ENCODE measurements at places on chromosomes 6 and 20.

DNA sequence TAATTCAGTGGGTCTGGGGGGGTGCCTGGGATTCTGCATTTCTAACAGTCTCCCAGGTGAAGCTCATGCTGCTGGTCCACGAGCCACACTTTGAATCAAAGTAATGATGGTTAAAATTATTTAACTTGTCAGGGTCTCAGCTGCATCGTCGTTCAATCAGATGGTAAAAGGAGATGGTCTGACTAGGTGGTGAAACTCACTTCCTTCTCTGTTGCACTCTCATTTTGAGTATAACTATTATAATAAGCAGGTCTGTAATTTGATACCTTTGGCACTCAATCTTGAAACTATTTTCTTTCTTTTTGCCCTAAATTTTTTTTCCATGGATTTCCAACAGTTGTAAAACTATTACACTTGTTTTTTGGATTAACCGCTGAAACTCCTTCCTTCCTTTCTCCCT lies 292.5 kb downstream of the FARS2 start:
- DNase-seq, result no peak

GRCh38 chr20:37871751-37872150 lies 31.2 kb upstream of the VSTM2L start:
- DNase-seq, result no peak

- no peak for DNase-seq
Measured at GRCh38 chr6:130043344-130043743, 25.0 kb downstream of the L3MBTL3 start.

GRCh38 chr6:97110626-97111025 lies 172.4 kb downstream of the MMS22L start:
- no peak for DNase-seq

GRCh38 chr6:169239181-169239580 lies 14.5 kb downstream of the THBS2 start:
- DNase-seq, result no peak

- no peak for DNase-seq
Measured at GRCh38 chr20:49513009-49513408, 30.5 kb upstream of the KCNB1 start.

GRCh38 chr6:110158479-110158878 lies 21.0 kb downstream of the WASF1 start:
- no peak for DNase-seq

GRCh38 chr6:4449409-4449808 lies 314.0 kb upstream of the ECI2 start:
- no peak for DNase-seq

GRCh38 chr6:136404627-136405419 lies 115.2 kb upstream of the BCLAF1 start:
- DNase-seq, result no peak

GRCh38 chr20:62339647-62340062 lies 27.5 kb downstream of the LAMA5 start:
- DNase-seq, result no peak

DNA sequence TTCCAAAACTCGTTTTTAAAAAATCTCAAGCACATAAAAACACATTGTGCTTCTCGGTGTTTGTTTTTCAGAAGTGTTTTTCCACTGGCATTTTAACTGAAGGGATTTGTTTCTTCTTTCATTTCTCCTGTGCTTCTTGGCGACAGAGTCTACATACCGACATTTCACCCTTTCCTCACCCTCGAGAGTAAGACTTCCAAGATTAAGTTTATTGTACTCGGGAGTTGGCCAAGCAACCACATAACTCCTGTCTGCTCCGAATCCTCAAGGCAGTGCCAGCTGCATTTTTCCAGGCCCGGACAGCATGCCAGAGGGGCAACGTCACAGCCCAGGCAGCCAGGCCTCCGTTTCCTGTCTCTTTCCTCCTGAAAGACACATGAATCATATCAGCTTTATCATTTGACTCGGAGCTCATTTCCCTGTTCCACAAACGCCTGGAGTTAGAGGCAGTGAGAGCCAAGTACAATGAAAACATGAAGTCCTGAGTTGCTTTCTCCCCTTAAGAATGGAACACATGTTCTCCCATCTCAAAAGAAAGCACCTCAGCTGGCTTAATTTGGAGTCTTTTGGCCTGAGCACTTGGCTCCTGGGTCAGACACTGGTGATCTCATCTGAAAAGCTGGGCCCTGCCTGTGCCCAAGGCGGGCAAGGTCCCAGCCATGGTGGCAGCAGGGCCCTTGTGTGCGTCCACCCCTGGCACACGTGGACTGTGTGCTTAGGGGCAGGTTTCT lies 23.2 kb upstream of the FAM50B start:
- no peak for DNase-seq

DNA sequence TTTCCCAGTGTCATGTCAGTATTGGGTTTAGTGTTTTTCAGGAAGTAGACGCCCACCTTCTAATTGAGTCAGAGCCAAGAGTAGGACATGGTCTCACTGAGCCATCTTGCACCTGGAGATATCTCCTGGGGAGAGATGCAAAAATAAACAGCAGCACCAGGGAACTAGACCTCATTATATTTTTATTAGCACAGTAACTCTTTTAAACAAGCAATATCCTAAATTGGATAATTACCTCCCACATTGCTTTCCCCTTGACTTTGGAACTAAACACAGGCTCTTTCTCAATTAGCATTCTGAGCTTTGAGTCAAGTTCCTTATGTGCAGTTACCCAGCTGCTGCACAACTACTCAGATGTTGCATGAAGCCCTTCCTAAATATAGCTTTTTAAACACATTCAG lies 175.4 kb downstream of the IBTK start:
- DNase-seq, result no peak

- no peak for DNase-seq
Measured at GRCh38 chr20:40925829-40926510, 102.7 kb upstream of the TOP1 start.

- no peak for DNase-seq
Measured at GRCh38 chr6:13725052-13725451, 13.4 kb upstream of the RANBP9 start.

DNA sequence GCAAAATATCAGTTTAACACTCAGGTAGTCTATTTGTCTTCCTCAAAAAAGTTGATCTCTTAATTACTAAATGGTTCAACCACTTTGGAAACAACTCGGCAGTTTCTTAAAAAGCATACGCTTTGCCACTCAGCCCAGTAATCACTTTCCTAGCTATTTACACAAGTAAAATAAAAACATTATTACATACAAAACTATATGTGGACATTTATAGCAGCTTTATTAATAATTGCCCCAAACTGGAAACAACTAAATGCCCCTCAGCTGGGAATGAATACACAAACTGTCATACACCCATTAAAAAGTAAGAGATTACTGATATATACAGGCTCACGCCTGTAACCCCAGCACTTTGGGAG lies 7.4 kb downstream of the EEF1A1 start:
- no peak for DNase-seq

GRCh38 chr6:79742030-79742429 lies 110.9 kb downstream of the SH3BGRL2 start:
- no peak for DNase-seq

DNA sequence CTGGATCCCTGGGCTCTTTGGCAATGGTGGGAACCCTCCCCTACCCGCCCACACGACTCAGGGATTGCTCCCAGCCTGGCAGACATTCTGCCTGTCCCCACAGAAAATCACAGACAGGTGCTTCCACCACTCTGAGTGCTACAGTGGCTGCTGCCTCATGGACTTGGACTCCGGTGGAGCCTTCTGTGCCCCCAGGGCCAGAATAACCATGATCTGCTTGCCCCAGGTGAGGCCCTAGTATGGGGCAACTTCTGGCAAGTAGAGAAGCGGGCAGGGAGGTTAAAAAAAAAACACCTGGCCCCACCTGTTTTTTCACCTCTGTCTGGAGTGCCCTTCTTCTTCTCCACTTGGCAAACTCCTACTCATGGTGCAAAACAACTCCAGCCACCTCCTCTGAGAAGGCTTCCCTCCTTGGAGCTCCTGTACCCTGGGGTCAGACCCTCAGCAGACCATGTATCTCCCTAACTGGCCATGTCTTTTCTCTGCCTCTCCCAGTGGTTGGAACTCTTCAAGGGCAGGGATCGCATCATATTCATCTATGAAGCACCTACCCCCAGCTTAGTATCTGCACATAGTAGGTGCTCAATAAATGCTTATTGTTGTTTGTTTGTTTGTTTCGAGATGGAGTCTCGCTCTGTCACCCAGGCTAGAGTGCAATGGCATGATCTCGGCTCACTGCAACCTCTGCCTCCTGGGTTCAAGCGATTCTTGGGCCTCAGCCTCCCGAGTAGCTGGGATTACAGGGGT lies 1.1 kb downstream of the CLPSL2 start:
- DNase-seq, result no peak

DNA sequence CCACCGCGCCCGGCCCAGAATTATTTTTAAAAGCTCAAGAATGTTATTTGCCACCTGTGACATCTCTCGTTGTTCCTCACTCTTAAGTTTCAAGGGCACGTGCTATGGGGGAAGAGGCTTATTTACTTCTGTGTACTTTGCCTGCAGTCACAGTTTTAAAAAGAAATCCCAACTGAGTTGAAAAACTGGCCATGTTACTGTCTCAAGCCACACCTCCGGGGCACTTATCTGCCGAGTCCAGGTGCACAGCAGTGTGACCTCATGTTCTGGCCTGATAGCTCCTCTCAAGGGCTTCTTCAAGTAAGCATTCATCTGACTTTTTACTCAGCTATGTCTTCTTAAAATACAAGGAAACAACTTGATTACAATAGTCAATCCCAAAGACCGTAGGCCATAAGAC lies 34.5 kb downstream of the SHLD1 start:
- DNase-seq, result no peak

Data from D721Med (cell line).